ENCODE measurements at places on chromosomes 5 and 9.
A peak's percentile ranks its signal among the peaks of the same experiment; 100 is the strongest.

DNA sequence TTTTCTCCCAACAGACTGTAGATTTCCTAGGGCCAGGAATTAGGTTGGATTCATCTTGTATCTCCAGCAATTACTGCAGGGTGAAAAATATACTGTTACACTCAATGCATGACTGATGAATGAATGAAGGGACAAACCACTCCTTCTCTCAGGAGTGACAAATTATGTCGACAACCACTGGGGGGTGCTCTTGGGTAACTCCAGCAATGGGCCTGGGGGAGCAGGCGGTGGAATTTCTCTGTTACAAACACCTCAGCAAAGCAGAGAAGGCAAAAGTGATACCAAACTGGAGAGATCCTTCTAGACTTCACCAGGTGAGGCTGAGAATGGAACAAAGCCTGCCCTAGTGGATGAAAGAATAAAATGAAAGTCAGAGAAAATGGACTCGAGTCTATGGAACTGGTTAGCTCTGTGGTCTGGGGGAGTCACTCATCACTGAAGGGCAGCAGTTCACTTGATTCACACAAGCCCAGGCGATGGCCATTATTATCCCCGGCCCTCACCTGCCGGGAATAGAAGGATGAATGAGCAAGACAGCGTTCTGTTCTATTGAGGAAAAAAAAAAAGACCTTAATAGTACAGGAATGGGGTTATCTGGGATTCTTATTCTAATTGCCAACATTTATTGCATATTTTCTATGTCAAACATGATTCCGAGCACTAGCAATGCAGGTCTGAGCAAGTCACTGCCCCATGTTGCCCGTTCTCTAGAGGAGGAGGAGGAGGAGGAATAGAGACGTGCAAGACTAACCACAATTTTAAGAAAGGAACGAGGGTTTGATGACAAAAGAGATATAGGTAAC lies 341.1 kb downstream of the ASTN2 start:
- no peak for DNase-seq

DNA sequence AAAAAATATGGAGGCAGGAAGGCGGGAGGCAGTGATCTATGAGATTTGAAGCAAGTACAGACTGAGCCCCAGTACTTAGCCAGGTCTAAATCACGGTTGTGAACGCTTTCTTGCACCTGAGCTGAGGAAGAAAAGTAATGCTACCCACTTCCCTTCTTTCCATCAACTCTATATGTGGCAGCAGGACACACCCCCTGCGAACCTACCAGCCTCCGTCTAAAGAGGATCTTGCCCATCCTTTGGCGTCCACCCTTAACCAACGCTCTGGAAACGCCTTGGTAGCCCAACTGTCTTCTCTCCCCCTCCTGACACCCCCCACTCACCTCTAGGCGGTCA lies 545 bp downstream of the HMGCS1 start:
- DNase-seq, result no peak

DNA sequence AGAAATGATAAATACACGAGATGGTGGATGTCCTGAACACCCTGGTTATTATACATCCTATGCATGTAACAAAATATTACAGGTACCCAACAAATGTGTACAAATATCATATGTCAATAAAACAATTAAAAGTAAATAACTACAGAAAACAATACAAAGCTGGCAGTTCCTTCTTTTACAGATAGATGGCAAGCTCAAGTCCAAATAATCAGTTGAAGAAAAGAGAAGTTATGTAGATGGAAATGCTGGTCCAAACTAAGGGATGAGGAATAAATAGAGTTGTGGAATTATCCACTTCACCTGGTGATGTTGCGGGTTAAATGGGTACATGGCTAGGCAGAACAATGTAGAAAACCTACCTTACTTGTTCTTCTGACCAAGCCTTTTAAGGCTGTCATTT lies 79.4 kb downstream of the PALM2AKAP2 start:
- DNase-seq, result no peak

DNA sequence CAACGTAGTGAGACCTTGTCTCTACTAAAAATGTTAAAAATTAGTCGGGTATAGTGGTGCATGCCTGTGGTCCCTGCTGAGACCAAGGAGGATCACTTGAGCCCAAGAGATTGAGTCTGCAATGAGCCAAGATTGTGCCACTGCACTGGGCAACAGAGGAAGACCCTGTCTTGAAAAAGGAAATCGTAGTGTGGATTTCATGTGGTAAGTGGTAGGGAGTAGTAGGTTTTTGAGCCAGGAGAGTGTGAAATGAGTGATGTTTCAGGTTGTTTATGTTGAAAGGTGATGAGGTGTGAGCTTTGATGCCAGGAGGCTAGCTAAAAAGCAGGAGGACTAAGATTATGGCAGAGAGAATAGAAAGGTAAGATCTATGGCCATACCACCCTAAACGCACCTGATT lies 5.9 kb downstream of the MATR3 start:
- DNase-seq, result no peak

GRCh38 chr9:129023908-129024233 lies 4.3 kb downstream of the SH3GLB2 start:
- DNase-seq, result peak; percentile 77

GRCh38 chr5:10762776-10763500 lies 1.9 kb upstream of the DAP start:
- peak; percentile 77 for DNase-seq

GRCh38 chr9:133135146-133135745 lies 14.2 kb upstream of the RALGDS start:
- no peak for DNase-seq
